Stimulated activated CD8-positive, alpha-beta memory T cell treated with anti-CD3 and anti-CD28 coated beads, Interleukin-4, amount 100 ng/mL, for 48 hours (primary cell): ENCODE measurements at places on chromosomes 1 and 21.

DNA sequence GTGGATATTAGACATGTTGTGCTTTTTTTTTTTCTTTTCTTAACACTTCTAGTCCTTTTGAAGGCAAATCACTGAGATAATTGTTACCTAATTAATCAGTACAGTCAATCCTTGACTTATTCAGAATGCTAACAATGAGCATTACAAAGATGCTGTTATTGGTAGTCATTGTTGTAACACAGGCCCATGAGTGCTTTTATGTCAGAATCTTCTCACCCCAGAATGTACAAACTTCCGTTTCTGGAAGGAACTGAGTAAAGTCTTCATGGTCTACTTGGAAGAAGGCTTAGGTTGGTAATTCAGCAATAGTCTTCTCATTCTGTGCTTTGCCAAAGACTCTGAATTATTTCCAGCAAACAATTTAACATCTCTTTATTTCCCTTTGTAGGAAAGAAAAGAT is 3.1 kb downstream of the KCNK1 start:
- no peak for DNase-seq

- no peak for DNase-seq
Measured at GRCh38 chr1:156752843-156753482, 1.5 kb upstream of the HDGF start.

DNA sequence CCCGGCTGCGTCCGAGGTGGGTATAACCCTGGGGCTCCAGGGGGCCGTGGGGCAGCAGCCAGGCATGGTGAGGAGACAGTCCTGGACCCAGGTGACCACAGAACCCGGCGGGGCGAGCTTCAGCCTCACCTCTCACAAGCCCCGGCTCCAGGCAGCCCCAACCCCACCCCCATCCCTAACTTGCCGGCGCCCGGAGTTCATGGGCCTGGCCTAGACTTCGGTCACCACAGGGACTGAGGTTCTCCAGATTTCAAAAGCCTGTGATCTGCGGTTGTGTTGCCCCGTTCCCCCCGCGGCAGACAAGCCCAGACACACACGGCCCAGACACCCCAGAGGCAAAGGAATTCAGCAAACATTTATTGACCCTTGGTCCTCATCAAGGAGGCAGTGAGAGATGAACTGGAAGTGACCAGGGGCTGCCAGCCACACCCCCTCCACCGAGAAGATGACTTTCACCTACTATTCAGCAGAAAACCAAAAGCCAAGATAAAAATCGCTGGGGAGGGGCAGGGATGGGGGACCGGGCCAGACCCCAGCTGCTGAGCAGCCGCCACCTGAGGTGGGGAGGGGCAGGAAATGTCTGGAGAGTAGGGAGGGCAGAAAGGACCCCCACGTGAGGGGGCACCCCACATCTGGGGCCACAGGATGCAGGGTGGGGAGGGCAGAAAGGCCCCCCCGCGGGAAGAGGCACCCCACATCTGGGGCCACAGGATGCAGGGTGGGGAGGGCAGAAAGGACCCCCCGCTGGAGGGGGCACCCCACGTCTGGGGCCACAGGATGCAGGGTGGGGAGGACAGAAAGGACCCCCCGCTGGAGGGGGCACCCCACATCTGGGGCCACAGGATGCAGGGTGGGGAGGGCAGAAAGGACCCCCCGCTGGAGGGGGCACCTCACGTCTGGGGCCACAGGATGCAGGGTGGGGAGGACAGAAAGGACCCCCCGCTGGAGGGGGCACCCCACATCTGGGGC is 3.9 kb downstream of the HES4 start:
- no peak for DNase-seq

DNA sequence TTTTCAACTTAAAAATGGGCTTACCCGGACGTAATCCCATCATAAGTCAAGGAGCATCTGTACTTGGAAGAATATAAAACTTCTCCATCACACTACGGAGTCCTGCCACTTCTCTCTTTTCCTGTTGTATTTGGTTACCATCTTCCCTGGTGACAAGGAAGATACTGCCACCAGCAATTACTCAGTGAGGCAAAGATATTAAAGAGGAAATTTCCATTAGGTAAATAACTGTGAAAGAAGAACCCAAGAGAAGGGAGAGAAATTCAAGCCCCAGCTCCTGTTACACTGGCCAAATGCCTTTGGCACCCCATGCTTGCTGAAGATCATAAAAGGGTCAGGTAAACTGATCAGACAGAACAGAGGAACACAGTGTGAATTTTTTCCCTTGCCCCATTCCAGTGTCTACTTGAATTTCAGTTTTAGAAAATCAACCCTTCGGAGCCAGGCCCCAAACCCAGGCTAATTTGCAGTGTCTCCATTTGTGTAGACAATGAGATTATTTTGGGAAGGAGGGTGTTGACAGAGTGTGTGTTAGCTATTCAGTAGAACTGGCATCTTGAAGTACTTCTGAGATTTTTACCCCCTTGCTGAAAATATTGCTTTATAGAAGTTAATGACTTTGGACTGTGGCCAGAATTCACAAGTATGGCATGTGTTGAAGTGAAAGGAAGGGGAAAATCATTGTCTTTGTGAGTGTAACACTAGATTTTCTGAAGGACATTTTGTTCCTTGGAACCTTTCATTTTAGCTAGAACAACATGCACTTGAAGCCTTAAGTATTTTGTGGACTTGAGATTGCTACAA is 167.1 kb downstream of the DHRS3 start:
- DNase-seq: no peak

- DNase-seq: no peak
Measured at GRCh38 chr21:16624479-16625118, 888.2 kb upstream of the CXADR start.

- DNase-seq: no peak
Measured at GRCh38 chr1:57597036-57597435, 173.2 kb upstream of the DAB1 start.

DNA sequence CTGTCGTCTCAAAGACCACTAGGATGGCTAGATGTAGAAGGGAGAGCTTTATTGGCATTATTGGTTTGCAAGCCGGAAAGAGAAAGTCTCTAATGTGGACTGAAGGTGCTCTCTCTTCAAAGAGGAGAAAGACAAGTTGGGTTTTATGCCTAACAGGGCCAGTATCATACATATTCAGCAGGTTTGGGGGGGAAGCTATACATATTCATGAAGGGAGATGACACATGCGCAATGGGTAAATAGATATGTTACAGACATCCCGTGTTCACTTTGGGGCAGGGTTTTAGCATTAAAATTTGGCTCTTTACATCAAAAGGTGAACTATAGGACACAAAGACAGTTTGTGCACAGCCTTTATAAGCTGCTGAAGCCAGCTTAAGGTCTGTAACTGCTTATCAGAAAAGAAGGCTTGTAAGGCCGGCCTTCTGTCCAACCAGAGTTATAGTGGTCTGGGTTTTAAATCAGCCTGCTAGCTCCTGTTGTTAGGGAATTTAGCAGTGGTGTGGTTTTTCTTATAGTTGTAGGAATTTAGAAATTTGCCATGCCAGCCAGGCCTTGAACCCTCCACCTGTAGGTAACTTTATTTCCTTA is 46.5 kb upstream of the LRRN2 start:
- DNase-seq: no peak

DNA sequence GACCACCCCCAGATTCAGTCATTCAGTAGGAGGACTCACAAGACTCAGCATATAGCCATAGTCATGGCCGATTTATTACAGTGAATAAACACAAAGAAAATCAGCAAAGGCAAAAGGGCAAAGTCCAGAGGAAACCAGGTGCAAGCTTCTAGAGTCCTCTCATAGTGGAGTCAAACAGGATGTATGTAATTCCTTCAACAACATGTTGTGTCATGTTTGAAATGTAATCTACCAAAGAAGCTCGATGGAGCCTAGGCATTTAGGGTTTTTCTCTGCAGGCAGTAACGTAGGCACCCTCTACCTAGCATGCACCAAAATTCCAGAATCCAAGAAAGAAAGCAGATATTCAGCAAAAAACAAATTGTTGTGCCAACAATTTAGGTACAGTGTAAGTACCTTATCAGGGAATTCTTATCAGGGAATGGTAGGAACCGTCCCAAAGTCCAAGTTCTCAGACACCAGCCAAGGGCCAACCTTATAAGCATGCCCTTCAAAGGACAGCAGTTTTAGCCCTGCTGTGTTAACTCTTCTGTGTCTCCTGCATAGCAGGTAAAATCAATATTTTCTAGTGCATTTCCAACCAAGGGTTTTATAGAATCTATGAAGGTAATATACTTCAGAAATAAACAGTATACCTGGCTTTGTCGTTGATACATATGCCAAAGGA is 16.1 kb upstream of the SLAMF6 start:
- no peak for DNase-seq

DNA sequence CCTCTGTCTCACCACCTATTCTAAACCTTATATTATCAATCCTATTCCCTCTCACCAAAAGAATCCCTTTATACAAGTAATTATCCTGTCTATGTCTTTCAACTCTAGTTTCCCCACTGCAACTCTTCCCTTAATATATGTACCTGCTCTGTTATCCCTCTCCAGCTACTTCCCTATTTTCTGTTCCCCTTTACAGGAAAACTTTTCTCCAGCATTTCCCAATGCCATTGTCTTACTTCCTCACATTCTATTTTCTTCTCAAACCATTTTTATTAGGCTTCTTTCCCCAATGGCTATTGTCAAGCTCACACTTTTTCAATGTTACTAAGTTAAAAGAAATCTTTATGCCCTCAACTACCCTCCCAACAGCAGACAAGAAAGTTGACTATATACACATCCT is 11.6 kb downstream of the DPYD start:
- DNase-seq: no peak

GRCh38 chr1:233061265-233061664 is 110.9 kb downstream of the NTPCR start:
- no peak for DNase-seq

DNA sequence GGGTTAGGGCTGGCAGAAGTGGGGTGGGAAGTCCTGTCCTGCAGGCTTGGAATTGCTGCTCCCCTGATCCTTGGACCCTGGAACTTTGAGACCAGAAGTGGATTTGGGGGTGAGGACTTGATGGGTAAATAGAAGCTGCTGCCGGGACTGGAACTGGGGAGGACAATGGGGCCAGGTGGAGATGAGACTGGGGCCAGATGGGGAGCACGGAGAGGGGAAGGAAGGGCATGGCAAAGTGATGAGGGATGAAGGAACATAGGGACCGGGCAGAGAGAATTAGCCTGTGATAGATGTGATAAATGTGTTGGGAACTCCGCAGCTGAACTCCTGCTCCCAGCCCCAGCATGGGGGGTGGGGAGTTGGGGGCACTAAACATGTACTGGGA is 637 bp downstream of the NHLH1 start:
- no peak for DNase-seq

DNA sequence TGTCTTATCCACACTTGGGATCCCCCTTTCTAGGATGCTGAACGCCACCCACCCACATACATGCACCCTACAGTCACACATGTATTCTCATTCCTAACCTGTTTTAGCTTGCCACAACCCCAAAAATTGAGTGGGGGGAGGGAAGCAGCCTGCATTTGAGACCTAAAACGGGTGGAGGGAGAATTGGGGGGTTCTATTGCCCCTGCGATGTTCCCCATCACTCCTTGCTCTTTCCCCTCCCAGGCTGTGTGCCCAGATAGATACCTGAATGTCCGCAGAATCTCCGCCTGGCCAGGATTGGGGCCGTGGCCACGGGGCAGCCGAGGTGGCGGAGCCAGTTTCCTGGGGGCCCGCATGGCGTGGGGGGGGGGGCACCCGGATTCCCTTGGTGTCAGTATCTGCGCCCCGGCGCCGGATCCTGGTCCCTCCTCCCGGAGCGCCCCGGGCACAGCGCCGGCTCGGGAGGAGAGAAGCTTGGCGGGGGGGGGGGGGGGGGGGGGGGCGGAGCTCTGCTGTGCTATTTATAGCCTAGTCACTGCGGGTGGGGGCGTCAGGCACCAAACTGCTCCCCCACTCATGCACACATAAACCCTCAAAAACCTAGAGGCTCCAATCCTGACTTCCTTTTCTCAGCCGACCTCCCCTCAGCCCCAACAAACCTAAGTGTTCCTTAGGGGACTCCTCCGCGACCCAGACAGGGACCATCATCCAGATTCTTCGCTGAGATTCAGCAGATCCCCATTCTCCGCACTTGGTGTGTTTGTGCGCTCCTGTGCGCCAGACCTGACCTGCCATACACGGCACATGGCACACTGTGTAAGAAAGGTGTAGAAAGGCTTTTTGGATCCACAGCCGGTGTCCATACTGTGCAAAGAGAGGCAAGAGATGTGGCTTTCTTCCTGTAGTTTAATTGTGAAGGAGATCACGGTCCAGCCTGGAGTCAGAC is 1.9 kb downstream of the ANKRD34A start:
- peak; percentile 55 for DNase-seq

GRCh38 chr1:242243472-242243871 is 244.6 kb upstream of the MAP1LC3C start:
- no peak for DNase-seq

- DNase-seq: no peak
Measured at GRCh38 chr1:200518524-200518923, 102.0 kb downstream of the KIF14 start.

- no peak for DNase-seq
Measured at GRCh38 chr1:174800216-174800851, 199.4 kb upstream of the CACYBP start.

DNA sequence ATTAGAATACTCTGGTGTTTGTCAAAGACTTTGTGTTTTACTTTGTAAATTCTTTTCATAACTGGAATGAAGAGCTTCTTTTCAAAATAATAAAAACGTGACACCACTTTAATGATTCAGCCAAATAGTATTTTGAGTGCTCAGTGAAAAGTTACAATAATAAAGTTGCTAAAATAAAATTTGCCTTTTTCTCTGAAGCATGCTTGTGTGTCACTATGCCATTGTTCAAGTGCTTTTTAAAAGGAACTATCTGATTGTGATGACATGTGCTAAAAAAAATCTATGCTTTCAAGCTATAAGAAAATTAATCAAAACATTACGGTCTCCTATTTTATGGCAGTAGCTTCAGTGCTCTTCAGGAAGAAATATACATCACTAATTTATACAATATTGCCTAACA is 1290.5 kb upstream of the B3GALT2 start:
- DNase-seq: no peak

GRCh38 chr1:35748326-35748725 is 21.5 kb downstream of the CLSPN start:
- DNase-seq: no peak

DNA sequence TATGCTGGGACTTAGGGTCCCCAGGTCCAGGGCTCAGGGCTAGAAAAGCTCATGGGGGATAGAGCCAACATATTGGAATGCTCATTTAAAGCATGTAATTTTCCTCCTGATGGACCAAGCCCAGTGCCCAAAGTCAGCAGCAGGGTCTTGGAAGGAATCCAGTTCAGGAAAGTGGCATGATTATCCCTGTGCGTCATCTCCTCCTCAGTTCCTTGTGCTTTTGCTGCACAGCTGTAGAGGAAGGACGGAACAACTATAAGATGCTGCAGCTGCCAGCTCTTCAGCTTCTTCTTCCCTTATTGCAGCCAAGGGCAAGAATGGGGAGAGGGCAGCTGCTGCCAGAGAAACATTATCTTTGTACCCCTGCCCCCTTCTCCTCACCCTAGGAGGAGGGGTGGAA is 58.4 kb downstream of the OVGP1 start:
- no peak for DNase-seq

DNA sequence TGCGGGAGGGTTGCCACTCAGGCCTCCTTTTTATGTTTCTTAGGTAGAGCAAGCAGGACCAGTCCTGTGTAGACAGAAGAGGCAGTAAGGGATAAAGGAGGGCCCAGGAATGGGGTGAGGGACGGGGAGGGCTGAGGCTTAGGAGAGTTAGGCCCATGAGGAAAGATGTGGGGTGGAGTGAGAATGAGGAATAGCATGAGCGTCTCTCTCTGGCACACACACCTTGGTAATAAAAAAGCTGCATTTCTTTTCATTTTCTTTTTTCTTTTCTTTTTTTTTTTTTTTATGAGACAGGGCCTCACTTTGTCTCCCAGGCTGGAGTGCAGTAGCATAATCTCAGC is 7.6 kb upstream of the HSPG2 start:
- DNase-seq: no peak

- no peak for DNase-seq
Measured at GRCh38 chr1:44048532-44049215, 17.4 kb upstream of the SLC6A9 start.
